ENCODE measurements at places on chromosomes 7 and 10. TPM values are rescaled to one million over a fixed set of nuclear protein-coding genes. Genes with fewer than 3 reads are reported as not detected.

The GPR15LG gene
- 83.2 TPM for total RNA-seq

DNA sequence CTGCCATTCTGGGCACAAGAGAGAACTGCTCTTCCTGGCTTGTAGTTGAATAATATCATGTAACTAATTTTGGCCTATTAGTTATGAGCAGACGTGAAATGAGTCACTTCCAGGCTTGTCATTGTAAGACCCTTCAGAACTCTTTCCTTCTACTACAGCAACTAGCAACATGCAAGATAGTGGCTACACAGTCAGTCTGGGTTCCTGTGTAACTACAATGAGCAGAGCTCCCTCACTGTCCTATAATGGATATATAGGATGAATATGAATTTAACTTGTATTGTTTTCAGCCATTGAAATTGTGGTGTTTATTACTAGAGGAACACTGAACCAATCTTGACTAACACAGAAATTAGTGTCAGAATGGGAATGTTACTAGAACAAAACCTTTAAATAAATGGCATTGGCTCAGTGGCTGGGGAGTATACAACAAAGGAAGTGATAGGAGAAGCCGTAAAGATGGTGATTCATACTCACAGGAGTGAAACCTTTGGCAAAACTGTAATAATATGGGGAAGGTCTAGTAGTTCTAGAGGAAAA is 2.9 kb upstream of the MTPN start:
- no peak overlapping the region for H3K4me3 ChIP-seq
- peak overlapping the region; percentile 65 for H3K27ac ChIP-seq
- H3K4me1 ChIP-seq = no peaks in the 10 kb centered on the region
- no peaks in the 10 kb centered on the region for H3K27me3 ChIP-seq

DNA sequence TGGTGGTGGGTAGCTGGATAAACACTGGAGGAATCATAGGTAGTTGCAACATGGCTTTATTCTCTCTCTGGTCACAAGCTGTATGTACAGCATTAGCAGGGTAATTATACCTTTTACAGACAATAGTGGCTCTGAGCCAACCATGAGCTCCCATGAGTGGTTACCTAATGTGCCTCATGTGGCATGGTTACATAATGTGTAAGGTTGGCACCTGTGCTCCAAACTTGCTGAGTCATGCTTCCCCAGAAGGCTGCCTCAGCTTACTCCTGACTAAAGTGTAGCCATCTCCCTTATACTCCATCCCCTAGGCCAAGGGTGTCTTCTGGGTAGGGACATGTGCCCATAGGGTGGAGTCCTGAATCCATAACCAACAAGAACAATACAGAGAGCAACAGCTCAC is 345.3 kb upstream of the SEMA3C start:
- no peak overlapping the region for H3K4me3 ChIP-seq
- no peaks in the 10 kb centered on the region for H3K36me3 ChIP-seq
- DNase-seq = no peak
- no peak overlapping the region for H3K27ac ChIP-seq
- no peaks in the 10 kb centered on the region for H3K4me1 ChIP-seq
- H3K27me3 ChIP-seq = no peaks in the 10 kb centered on the region

GRCh38 chr7:154409703-154410311 is 357.6 kb downstream of the DPP6 start:
- DNase-seq = no peak
- no peaks in the 10 kb centered on the region for H3K4me1 ChIP-seq
- no peaks in the 10 kb centered on the region for H3K36me3 ChIP-seq
- no peaks in the 10 kb centered on the region for H3K27me3 ChIP-seq

- DNase-seq = peak; percentile 62
- no peaks in the 10 kb centered on the region for H3K4me1 ChIP-seq
- peaks cover 30% of the 10 kb centered on the region for H3K36me3 ChIP-seq
- H3K27ac ChIP-seq = peak overlapping the region; percentile 69
These were observed 20.8 kb downstream of the LAT2 start for GRCh38 chr7:74230446-74231231.

DNA sequence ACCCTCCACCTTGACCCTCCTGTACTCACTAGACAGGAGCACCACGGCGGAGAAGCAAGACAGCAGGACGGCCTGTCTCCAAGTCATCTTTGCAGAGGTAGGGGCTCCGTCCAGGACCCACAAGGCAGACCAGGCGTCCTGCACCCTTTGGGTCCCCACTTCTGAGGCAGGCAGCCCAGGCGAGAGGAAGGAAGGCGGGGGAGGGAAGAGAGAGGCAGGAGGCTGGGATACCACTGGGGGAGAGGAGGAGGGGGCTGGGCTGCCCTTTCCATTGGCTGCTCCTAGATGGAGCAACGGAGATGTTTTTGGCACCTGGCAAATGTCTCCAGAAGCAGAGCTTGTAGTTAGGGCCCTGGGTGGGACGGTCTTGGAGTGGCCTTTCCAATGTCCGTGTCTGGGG is at the start of gene UCMA:
TSS of gene UCMA (minus strand) at position 203 of the 400 bp plus-strand sequence. CDS start at position 87, 116 bp downstream.
- no peaks in the 10 kb centered on the region for H3K27me3 ChIP-seq
- DNase-seq = peak; percentile 27
- H3K36me3 ChIP-seq = no peaks in the 10 kb centered on the region

The TSPAN13 gene
- total RNA-seq = 53.9 TPM
